IPS DF 19.7 (cell line): ENCODE measurements at places on chromosomes 4 and X.

- no peak for DNase-seq
These were observed 51.5 kb upstream of the FAM241A start for GRCh38 chr4:112093636-112094202.

DNA sequence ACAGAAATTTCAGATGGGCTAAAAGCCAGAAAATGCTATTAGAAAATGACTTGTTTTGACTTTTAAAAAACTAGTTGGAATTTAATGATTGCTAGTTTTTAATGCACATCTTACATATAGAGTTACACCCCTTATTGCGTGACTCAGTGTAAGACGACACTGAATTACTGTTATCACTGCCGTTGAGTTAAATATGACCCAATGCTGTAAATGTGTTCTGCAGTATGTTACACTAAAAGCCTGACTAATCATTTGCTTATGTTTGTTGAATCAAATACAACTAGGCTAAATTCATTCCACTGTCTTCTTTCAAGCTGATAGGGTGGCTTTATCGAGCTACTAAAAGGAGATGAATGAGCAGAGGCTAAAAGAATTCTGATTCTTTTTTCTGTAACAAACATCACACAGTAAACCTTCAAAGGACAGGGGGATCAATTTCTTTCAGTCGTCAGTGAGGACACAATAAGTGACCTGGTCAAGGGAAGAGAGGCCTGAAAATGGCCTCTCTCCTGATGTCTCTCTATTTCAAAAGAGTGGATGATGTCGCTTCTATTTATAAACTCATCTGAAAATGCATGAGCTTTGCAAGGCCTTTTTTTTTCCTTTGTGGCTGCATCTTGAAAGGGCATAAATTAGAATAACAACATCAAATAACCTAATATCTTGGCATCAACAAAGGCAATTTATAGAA lies 142.2 kb upstream of the KCNIP4 start:
- DNase-seq: no peak

DNA sequence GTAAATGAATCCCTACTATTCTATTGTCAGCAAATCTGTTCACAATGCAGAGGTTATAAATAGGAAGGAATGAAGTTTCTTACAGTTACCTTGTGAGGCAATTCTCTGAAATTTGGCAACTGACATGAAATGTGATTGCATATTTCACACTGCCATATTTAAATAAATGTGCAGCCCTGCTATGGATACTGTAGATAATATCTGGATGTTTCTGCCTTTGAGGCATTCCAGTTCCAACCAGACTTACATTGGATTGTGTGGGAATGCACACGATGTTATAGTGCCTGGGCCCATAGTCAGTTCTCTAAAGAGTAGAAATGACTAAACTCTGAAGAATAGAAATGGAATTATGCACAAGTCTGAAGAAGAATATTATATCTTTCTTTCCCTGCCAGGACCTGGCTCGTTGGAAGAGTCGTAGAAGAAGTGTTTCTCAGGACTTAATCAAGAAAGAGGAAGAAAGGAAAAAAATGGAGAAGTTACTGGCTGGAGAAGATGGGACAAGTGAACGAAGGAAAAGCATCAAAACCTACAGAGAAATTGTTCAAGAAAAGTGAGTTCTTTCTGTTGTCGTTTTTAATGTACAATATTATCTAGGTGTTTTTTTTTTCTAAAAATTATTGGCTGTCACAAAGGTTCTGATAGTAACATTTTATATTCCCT lies 102.7 kb downstream of the PHOX2B start:
- DNase-seq: no peak

DNA sequence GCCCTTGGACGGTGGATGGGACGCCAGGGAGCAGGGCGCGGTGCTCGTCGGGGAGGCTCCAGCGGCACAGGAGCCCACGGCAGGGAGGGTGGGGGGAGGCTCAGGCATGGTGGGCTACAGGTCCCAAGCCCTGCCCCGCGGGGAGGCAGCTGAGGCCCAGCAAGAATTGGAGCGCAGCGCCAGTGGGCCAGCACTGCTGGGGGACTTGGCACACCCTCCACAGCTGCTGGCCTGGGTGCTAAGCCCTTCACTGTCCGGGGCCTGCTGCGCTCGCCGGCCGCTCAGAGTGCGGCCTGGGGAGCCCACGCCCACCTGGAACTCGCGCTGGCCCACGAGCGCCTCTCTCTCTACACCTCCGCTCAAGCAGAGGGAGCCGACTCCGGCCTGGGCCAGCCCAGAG lies 8.6 kb downstream of the CD38 start:
- no peak for DNase-seq

DNA sequence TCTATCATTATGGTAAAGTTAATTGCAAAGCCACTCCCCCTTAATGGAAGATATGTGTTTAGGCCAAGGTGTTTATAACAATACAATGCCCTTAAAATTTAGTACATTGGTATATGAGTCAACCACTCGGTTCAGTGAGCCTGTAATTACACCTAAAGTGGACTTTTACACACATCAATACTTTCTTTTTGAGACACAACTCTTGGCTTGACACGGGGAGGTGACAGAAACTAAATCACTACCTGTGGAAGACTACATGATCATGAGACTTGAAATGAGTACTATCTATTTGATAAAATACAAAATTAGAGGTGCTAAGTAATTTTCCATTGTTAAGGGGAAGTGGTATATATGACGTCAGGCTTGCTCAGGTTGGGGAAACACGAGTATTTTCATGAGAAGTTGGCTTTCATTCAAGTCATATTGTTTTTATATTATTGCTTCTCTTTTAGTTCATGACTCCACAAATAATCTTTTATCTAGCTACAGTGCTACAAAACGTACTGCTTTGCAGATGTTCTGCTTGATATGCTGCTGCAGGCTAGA lies 918.3 kb downstream of the ARAP2 start:
- DNase-seq: no peak

GRCh38 chr4:70895405-70895804 lies 6.8 kb upstream of the MOB1B start:
- no peak for DNase-seq

- no peak for DNase-seq
These were observed 610.6 kb upstream of the DIPK2B start for GRCh38 chrX:45811326-45811725.

DNA sequence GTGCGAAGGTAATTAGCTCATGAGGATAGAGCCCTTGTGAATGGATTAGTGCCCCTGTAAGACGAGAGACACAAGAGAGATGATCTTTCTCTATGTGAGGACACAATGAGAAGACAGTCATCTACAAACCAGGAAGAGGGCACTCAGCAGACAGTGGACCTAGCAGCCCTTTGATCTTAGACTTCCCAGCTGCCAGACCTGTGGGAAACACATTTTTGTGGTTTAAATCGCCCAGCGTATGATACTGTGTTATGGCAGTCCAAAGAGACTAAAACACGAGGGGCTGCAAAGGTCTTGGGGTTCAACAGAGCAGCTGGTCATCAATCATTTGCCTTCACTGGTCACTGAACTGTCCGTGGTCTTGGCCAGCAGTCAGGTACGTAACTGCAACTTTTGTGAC lies 9.2 kb upstream of the SYNPO2 start:
- DNase-seq: no peak

DNA sequence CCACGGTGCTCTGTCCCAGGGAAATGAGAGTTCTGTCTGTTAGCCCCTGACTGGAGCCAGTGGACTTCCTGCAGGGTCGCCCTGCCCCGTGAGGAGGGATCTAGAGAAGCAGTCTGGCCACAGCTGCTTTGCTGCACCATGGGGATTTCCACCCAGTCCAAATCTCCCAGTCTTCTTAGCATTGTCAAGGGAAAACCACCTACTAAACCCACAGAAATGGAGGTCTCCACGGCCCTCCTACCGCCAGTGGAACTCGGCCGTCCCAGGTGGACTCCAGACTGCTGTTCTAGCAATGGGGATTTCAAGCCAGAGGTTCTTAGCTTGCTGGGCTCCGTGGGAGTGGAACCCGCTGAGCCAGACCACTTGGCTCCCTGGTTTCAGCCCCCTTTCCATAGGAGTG lies 133.3 kb upstream of the PCDH7 start:
- no peak for DNase-seq

GRCh38 chr4:109910256-109910655 lies 2.4 kb upstream of the EGF start:
- DNase-seq: no peak

DNA sequence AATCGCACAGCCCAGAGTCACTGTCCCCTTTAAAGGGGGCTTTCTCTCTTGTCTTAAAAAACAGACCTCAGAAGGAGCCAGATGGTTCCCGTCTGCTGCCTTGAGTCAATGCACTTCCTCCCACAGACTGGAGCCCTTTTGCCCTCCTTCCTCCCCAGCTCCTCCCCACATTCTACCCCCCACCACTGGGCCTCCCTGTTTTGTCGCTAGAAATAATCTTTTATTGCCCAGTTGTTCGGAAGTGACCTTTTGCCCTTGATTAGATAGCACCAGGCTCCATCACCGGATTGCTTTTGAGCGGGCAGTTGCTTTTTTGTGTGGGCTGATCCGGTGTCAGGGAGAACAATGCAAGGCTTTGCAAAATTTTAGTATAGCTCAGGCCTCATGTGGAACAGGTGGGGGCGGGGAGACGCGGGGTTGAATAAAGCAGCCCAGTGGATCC lies 47.7 kb downstream of the SPRY1 start:
- peak; percentile 77 for DNase-seq

DNA sequence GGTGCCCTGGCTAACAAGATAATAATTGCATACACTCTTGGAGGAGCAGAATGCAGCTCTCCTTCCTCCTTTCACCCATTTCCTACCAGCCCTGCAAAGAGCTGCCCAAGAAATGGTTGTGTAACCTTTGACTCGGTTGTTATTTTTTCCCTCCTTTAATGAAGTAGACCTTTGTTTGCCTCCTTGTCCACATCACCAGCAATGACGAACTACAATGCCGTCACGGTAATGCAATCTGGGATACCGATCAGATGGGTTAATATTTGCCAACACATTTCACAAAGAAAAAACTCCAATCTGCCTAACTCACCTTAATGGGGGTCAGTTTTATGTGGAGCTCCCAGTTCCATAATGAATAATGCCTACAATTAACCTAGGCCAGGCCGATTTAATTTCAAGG lies 32.0 kb downstream of the GPRIN3 start:
- DNase-seq: no peak
